ENCODE measurements at places on chromosomes 1 and 21. TPM values are rescaled to one million over a fixed set of nuclear protein-coding genes. Genes with fewer than 3 reads are reported as not detected.

- DNase-seq = no peak
These were observed 8.3 kb upstream of the MPZL1 start for GRCh38 chr1:167713330-167714081.

- no peak for DNase-seq
These were observed 7.5 kb downstream of the HPCAL4 start for GRCh38 chr1:39683591-39684312.

GRCh38 chr1:30872948-30873263, 35.7 kb downstream of the SDC3 start:
- DNase-seq = no peak

DNA sequence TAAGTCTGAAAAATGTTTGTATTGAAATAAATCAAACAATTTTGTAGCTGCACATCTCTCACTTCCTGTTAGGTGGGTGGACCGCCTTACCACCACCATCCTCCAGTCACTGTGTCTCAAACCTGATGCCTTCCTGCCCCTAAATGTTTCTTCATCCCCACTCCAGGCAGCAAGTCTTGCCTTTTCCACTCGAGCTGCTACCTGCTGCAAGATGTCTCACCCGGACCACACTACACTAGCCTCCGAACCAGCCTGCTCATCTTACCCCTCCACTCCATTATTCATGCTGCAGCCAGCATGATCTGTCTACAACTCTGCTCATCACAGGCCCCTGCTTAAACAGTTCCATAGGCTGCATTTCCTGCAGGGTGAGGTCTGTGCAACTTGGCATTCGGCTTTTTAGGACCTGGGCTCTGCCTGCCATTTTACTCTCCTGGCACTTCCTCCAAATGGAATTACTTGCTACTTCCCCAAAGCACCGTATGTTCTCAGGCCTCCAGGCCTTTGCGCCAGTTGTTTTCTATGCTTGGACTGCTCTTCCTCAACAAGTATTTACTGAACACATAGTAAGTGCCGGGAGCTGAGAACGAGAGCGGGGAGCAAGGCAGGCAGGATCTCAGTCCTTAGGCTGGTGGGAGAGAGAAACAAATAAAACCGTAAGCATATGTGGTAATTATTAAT, 5.2 kb upstream of the SF3A3 start:
- no peak for DNase-seq

DNA sequence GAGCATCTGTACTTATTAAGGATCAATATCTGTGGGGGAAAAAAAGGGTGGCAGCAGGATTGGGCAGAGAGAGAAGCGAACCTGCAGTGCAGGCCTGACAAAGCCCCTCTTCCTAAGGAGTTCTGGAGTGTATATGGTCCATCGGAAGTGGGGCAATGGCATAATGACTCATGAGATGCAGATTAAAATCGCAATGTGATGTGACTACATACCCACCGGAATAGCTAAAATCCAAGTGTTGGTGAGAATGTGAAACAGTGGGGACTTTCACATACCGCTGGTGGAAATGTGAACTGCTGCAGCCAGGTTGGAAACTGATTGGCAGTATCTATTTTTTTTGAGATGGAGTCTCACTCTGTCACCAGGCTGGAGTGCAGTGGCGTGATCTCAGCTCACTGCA, 8.2 kb upstream of the CREG1 start:
- no peak for DNase-seq

Gene CELA2B
- not detected for total RNA-seq

Gene FCER1A
- total RNA-seq = 8.8 TPM

Gene FCMR
- 6.8 TPM for total RNA-seq
